ENCODE measurements at places on chromosomes 5 and 9. TPM values are rescaled to one million over a fixed set of nuclear protein-coding genes. Genes with fewer than 3 reads are reported as not detected.

DNA sequence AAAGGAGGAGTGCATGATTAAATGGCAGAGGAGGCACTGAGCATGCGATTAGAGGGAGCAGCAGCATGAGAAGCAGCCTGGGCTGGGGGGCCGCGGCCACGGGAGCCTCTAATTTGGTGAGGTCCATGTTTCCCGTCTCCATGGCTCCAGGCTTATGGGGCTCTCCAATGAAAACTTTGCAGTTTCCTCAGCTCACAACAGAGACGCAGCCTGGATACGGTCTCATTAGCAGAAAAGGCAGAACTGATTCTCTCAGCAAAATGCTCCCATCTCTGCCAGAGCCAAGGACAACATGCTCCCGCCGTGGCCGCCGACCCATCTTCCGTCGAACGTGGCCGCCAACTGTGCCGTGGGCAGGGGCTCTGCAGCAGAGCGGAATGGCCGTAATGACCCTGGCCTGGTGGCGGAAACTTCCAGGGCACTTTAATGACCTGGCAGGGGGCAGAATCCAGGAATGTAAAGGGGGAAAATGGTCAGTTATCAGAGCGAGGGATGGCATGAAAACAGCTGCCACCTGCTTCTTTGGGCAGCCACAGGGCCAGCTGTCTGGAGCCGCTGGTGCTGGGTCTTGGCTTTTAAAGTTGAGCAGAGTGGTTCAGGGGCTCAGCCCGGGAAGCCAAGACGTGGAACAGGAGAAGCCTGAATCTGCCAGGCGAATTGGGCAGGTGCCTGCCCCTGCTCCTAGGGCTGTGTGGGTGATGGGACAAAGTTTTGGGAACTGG is 76.5 kb downstream of the COL5A1 start:
- no peak for DNase-seq

GRCh38 chr9:87337335-87338087 is 160.2 kb upstream of the DAPK1 start:
- no peak for DNase-seq

DNA sequence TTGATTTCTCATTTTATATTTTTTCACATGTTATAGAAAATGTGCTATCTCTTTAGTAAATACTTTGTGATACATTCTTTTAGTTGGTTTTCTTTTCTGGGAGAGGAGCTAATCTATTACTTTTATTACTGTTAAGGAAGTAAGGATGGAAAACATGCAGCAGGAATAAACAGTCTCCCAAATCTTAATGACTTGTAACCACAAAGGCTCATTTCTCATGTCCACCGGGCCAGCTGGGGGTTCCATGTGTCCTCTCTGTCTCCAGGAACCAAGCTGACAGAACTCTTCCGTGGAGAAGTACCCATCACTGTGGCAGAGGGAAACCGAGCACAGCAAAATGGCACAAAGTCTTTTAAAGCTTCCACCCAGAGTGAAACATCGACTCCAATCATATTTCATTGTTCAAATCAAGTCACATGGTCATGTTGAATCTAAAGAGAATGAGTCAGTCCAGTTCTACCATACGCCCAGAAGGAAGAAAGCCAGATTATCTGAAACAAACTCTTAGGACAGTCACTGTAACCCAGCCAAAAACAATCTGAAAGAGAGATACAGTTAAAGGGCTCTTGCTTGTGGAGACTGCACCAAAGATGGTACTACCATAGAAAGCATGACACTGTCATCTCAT is 97.1 kb upstream of the CDH6 start:
- DNase-seq, result no peak

DNA sequence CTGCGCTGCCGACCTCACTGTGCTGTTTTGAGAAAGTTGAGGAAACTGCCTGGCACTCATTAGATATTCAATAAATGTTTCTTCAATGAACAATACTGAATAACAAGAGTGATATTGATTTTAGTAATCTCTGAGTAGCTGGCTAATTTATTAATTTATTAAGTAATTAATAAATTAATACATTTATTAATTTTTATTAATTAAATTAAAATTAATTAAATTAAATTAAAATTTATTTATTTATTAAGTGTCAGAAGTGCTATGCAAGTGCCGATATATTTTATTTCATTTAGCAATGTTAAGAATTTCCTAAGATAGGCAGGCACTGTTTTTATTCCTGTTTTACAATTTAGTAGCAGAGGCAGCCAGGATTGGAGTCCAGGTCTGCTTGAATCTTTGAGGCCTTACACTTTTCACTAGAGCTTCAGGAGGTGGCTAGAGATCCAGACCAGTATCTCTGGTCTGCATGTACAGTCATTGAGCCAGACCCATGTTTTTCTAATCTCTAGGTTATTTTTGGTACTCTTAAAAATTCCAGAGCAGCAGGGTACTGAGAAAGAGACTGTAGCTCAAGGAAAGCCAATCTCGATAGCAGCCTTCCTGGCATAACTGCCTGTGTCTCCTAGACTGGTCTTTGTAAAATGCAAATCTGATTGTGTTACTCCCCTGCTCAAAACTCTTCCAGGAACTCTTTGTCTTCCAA is 109.2 kb downstream of the ARHGEF28 start:
- no peak for DNase-seq

- no peak for DNase-seq
These were observed 145.9 kb downstream of the HINT1 start for GRCh38 chr5:131019111-131019510.

GRCh38 chr5:31717561-31717960 is 78.6 kb downstream of the PDZD2 start:
- no peak for DNase-seq

- peak; percentile 39 for DNase-seq
These were observed 639 bp downstream of the EHMT1 start for GRCh38 chr9:137619240-137620047.

GRCh38 chr5:93107141-93107540 is 473.9 kb downstream of the NR2F1-AS1 start:
- DNase-seq, result no peak

DNA sequence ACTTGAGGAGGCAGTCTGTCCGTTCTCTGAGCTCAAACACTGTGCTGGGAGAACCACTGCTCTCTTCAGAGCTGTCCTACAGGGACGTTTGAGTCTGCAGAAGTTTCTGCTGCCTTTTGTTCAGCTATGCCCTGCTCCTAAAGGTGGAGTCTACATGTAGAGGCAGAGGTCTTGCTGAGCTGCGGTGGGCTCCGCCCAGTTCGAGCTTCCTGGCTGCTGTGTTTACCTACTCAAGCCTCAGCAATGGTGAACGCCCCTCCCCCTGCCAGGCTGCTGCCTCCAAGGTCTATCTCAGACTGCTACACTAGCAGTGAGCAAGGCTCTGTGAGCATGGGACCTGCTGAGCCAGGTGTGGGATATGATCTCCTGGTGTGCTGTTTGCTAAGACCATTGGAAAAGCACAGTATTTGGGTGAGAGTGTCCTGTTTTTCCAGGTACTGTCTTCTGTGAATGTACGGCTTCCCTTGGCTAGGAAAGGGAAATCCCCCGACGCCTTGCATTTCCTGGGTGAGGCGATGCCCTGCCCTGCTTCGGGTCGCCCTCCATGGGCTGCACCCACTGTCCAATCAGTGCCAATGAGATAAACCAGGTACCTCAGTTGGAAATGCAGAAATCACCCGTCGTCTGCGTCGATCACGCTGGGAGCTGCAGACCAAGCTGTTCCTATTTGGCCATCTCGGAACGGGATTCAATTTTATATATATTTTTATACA is 58.5 kb downstream of the CNTRL start:
- DNase-seq, result peak; percentile 90

DNA sequence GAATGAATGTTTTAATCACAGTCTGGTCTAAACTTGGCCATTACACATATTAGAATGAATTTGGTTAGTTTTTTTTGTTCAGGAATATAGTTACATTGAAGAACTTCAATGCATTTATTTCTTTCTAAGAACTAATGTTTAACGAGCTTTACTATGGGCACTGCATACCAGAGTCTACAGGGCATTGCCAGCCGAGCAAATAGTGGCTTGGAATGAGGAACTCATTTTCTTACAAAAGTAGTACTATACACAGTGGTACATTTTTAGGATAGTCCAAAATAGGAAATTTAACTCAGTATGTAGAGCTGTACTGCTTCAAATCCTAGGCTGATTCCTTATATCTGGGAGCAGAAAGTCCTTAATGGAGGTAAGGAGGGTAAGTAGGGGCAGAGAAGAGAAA is 155.4 kb downstream of the CARTPT start:
- DNase-seq, result no peak

TSSK1B gene
- not detected for total RNA-seq

QRFP gene
- total RNA-seq, result not detected

SLC9A3 gene
- total RNA-seq, result 2.2 TPM

Measured in activated CD4-positive, alpha-beta T cell treated with anti-CD3 and anti-CD28 coated beads, Interleukin-2, amount 10 ng/mL, durations not matched to agents 7 days and 5 days (primary cell).